Stimulated activated memory B cell treated with anti-CD40 and anti-IgM and Interleukin-4, amounts not matched to agents 10 μg/mL and 1 μg/mL and 100 μg/mL, for 72 hours (primary cell): ENCODE measurements at places on chromosomes 2 and 18.

DNA sequence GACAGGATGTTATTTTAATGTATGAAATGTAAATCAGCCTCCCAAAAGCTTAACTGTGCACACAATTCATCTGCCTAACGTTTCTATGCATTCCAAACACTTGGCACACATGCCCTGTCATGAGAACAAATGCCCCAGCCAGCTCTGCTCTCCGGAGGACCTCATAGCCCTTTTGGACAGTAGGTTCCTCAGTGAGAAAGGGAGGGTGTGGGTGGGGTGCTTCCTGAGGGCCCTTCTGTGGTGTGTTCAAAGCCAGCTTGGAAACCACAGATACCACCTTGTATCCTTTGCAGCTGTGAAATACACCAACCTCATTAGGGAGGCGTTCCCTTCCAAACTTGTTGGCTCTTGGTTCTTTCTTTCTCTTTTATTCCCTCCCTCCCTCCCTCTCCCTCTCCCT lies 102.2 kb upstream of the ASB18 start:
- peak; percentile 88 for ATAC-seq

- no peak for ATAC-seq
These were observed 382.7 kb upstream of the SALL3 start for GRCh38 chr18:78596794-78597345.

GRCh38 chr2:8571792-8572499 lies 109.9 kb upstream of the ID2 start:
- ATAC-seq = no peak

- no peak for ATAC-seq
These were observed 422.5 kb downstream of the METTL4 start for GRCh38 chr18:2148823-2149222.

GRCh38 chr2:128817171-128817570 lies 498.5 kb upstream of the HS6ST1 start:
- ATAC-seq = no peak

- ATAC-seq = no peak
These were observed 179.3 kb upstream of the LHCGR start for GRCh38 chr2:48934807-48935206.

DNA sequence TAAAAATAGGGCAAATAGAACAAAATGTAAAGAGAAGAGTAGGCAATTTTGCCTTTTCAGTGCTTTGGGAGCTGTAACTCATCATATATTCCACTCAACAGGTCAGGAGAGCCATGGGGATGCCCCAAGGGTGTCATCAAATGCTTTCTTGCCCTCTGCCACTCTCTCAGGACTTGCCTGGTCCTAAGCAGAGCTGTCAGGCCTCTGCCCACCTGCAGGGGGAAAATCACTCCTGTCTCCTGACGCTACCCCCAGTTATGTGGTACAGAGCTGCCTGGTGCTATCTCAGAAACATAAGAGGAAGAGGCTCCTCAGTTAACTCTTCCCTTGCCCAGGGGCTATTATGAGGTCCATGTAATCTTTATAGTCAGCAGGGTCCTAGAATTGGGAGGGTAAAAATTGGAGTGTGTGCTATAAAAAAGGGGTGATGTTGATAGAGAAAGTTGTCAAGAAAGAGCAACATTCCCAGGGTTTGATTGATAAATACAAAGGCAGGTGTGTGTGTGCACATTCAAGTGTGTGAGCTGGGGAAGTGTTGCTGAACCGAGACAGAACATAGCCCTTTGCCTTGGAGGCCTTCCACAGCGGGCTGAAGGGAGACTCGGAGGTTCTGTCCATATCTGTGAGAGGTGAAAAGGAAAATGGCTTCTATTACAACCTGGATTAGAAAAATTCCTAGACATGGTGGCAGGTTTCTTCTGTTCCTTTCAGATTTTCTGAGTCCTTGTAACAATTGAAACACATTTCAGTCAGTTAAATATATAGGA lies 25.4 kb downstream of the PTPRM start:
- ATAC-seq = peak; percentile 36

DNA sequence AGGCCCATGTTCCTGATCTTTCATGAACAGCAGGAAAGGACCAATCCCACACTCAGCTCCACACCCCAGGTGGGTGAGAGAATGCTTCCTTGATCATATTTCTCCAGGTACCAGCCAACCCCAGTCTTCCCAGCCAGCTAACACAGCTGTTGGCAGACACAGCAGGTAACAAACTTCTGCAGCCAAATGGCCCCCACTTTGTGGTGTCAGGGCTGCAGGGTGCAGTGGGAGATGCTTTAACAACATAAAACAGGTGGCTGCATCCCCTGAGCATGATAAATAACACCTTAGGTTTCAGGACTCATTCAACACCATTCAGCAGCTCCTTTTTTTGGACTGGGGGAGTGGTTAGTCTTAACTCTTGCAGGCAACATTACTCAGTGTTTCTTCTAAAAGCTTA lies 76.7 kb upstream of the ACAA2 start:
- ATAC-seq = no peak

DNA sequence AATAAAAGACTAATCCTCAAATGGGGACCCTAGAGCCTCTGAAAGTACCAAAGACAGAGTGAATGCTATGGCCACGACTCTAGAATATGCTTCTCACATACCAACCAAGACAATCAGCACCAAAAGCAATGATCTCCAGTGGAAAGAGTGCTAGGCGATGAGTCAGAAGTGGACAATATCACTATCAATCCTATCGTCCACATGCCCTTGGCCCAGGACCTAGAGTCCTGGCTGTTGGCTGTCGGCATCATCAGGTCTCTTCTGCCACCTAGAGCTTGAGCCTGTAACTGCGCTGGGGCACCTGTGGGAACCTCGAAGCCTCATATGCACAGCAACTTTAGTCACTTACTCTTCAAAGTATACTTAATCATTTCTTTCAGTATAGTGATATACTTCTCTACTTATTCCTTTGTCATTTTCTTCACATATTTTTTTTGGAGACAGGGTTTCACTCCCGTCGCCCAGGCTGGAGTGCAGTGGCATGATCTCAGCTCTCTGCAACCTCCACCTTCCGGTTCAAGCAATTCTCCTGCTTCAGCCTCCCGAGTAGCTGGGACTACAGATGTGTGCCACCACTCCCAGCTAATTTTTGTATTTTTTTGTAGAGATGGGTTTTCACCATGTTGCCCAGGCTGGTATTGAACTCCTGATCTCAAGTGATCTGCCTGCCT lies 29.7 kb downstream of the NOL10 start:
- no peak for ATAC-seq

- no peak for ATAC-seq
These were observed 82.8 kb downstream of the SLC25A12 start for GRCh38 chr2:171811245-171811628.

GRCh38 chr2:160289126-160289525 lies 89.1 kb upstream of the ITGB6 start:
- ATAC-seq = no peak

DNA sequence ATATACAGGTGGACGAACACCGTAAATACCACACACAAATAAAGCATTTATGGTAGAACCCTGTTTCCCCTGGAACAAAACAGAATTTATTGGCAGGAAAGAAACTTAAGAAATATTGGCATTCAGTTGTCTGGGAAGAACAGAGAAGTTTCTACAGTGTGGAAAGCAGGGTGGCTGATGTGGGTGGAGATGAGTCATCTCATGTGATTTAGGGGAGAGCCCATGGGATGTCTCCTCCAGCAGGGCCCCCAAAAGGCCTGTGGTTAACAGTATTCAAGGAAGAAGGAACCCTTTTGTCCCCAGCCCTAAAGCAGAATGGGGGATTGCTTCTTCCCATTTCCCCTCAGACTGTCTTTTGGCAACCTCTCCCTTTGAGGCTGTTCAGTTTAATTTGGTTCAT lies 24.2 kb downstream of the SIX3 start:
- no peak for ATAC-seq

GRCh38 chr2:133248264-133248663 lies 320.0 kb downstream of the NCKAP5 start:
- ATAC-seq = no peak

- no peak for ATAC-seq
These were observed 28.3 kb downstream of the DPYSL5 start for GRCh38 chr2:26876260-26876659.

DNA sequence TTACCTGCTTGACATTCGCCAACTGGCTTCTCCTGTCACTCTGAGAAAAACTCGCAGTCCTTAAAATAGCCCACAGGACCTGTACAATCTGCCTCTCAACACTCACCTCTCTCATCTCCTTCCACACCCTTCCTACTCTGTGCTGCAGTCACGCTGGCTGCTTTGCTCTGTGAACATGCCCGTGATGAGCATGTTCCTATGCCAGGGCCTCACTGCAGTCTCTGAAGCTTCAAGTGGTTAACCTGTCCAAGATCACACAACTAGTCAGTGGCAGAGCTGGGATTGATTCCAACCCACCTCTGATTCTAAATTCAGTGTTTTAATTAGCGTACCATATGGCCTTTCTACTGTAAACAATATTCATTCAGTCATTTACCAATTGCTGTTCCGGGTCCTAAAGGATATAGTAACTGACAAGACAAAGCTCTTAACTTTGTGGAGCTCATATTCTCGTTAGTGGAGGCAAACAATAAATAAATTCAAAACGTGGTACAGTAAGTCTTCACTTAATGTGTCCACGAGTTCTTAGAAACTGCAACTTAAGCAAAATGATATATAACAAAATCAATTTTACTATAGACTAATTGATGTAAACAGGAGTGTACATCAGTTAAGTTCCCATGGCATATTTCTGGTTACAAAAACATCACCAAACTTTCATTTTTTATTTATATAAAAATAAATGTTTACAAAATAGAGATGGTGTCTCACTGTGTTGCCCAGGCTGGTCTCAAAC lies 38.9 kb upstream of the FBXO11 start:
- no peak for ATAC-seq

- ATAC-seq = no peak
These were observed 74.6 kb downstream of the TTC27 start for GRCh38 chr2:32702303-32703064.

- no peak for ATAC-seq
These were observed 200.3 kb downstream of the NYAP2 start for GRCh38 chr2:225599856-225600255.

DNA sequence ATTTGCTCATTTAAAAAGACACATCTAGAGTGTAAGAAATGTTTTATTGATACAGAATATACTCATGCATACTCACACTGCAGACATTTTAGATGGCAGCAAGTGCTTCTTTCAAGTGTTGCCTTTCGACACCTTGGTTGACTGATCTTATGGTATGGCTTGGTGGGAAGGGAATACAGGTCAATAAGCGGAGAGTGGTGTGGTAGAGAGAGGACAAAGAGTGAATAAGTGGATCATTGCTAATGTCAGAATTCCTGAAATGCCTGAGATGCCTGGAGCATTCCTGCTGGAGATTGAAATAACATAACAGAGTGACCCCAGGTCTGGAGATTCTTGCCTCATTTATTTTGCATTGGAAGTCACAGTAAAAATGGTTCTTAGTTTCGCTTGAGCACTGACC lies 76.7 kb downstream of the RND3 start:
- ATAC-seq = no peak

GRCh38 chr2:109255654-109256053 lies 126.6 kb downstream of the SH3RF3 start:
- ATAC-seq = no peak

DNA sequence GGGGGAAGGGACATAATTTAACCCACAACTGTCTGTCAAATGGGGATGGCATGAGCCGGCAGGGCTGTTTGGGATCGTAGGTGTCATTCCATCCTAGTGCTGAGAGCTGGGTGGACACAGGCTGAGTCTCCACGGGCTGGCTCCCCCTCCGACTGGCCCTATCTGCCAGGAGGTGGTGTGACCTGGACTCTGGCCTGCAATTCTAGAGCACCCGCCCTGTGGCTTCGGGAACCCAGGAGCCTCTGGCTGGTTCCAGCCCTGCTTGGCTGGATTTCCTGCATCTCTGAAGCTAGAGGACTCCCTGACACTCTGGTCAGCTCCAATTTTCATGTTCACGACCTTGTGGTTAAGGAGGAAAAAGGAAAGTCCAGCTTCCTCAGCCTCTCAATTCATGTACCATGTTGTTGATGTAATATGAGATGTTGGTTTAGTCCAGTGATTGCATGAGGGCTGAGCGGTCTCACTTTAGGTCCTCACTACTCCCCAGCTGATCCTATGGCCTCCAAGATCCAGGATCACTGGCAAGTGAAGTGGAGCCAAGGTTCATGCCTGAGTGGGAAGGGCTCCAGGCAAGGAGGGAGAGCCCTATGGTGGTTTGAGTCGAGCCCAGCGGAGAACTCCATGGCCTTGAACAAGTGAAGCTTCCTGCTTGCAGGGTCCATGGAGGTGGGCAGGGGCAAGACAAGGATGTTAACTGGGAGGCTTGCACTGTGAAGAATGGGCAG lies 169.1 kb downstream of the NDUFA10 start:
- ATAC-seq = no peak

DNA sequence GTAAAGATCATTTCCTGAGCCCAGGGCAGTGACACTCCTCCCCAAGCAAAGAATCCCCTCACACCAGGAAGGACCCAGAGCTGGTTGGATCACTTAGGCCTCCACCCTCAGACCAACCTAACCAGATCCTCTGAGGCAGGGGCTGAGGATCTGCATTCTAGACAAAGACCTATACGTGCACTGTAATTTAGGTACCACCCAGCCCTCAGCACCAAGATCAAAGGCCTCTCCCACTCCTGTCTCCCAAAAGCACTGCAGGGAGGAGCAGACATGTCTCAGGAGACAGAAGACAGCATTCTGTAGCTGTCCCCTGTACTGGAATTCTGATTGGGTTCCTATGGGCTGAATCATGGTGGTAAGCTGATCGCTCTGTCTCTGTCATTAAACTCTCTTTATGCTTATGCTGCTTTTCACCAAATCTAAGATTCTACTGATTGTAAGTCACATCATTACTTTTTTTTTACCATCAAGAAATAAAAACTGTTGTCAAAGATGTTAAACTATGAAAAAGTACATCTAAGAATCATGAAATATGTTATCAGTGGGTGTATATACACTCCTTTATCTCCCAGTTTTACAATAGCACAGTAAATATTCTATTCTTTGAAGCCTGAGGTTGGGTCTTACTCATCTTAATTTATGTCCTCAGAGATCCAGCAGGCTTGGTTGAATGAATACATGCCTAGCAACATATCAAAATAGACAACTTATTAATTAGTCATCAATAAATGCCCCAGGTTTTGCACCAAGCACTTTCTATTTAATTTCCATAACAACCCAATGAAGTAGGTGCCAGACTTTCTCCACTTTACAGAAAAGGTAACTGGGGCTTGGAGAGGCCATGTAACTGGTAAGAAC lies 28.3 kb downstream of the MCFD2 start:
- ATAC-seq = no peak
